ENCODE measurements at places on chromosomes 13 and 19.

DNA sequence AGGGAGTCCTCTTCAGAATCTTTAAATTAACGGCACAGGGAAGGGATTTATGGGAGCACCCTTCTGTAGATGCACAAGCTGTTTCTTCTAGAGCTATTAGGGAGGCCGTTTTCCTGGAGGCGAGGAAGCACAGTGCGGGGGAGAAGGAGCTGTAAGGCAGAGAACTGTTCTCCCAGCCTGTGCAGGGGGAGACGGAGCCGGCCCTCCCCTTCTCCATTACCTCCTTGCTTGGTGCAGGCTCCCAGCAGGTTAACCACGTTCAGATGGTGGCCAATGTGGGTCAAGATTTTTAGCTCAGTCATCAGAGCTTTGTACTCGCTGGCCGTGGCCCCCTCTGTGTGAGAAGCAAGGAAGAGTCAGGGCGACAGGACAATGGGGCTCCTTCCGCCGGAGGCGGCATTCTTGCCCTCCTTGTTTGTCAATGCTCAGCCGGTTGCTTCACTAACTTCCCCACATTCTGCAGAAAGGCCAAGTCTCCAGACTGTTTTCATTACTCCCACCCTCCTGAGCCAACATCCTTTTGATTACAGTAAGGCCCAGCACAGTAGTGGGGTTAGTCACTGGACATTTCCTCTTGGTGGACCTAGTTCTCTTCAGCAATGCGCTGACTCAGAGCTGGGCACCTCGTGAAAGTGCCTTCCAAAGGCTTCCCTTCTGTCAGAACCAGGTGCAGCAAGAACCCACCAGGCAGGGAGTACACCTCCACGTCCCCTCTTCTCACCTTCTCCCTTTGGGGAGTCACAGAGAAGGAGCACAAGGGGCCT lies 165.4 kb downstream of the FLT1 start:
- H3K27me3 ChIP-seq, result no peaks in the 10 kb centered on the region
- no peaks in the 10 kb centered on the region for H3K36me3 ChIP-seq
- H3K4me1 ChIP-seq, result no peaks in the 10 kb centered on the region
- no peak for DNase-seq
- no peak overlapping the region for H3K27ac ChIP-seq

DNA sequence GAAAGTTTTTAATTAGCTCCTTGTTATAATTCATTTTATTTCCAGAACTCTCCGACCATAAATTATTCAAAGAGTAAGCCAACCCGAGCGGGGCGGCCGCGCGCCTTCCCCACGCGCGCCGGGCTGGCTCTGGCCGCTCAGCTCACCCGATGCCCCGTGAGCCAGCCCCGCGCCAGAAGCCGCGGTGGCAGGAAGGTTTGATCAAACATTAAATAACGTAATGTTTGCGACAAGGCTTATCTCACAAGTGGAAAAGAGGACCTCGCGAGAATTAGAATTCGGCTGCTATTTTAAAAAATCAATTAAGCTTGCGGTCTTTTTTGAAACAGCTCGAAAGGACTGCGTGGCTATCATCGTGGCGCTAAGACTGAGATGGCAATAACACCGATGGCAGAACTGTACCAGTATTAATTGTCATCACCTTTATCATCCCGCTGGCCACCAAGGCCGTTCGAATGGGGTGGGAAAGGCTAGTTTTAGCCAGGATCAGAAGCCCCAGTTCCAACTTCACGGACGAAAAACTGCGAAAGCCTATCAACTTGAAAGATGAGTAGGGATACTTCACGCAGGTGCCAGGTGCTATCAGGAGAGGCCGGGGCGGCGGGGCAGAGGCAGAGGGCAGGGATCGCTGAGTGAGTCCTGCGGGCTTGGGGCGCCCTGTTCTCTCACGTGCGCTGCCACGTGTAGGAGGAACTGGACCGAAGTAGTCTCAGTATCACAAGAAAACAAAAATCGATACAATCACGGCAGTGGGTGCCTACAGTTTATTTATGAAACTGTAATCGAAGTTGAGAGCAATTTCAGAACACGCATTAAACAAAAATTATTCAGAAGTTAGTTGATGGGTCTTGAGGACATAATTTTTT lies 6.4 kb downstream of the POU4F1 start:
- H3K4me1 ChIP-seq, result peaks cover 15% of the 10 kb centered on the region
- H3K4me3 ChIP-seq, result no peak overlapping the region
- H3K27me3 ChIP-seq, result peaks cover 74% of the 10 kb centered on the region
- no peak for DNase-seq
- H3K27ac ChIP-seq, result no peak overlapping the region
- no peaks in the 10 kb centered on the region for H3K36me3 ChIP-seq

DNA sequence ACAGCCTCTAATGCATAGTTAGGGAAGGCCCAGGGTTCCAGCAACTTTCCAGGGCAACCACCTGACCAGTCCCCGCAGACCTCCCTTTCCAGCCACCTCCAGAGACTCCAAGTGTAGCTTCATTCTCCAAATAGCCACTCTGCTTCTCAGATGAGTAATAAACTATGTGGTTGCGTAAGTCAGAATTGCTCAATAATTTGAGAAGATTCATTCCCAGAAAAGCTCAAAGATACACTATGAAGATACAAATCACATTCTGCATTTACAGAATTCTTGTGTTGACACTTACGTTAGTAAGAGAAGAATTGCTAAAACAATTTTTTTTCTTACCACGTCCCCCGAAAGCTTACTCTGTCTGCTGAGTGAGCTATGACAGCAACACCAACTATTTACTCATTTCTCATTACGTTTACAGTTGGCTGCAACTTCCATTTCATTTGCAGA lies 8.2 kb upstream of the LATS2 start:
- no peaks in the 10 kb centered on the region for H3K4me1 ChIP-seq
- H3K36me3 ChIP-seq, result no peaks in the 10 kb centered on the region
- H3K4me3 ChIP-seq, result no peak overlapping the region
- no peak for DNase-seq
- peaks cover 9% of the 10 kb centered on the region for H3K27me3 ChIP-seq
- no peak overlapping the region for H3K27ac ChIP-seq

GRCh38 chr19:8393871-8394250 lies 3.7 kb downstream of the RAB11B start:
- H3K4me3 ChIP-seq, result no peak overlapping the region
- H3K4me1 ChIP-seq, result peaks cover 25% of the 10 kb centered on the region
- H3K27me3 ChIP-seq, result no peaks in the 10 kb centered on the region
- no peak overlapping the region for H3K27ac ChIP-seq
